8988T (cell line): ENCODE measurements at places on chromosomes 7 and 10.

- no peak for DNase-seq
Measured at GRCh38 chr10:13614530-13615332, 28.0 kb downstream of the PRPF18 start.

GRCh38 chr7:20388084-20388483, 57.4 kb downstream of the ITGB8 start:
- DNase-seq: no peak

- DNase-seq: no peak
Measured at GRCh38 chr7:45199506-45199905, 41.9 kb downstream of the RAMP3 start.

DNA sequence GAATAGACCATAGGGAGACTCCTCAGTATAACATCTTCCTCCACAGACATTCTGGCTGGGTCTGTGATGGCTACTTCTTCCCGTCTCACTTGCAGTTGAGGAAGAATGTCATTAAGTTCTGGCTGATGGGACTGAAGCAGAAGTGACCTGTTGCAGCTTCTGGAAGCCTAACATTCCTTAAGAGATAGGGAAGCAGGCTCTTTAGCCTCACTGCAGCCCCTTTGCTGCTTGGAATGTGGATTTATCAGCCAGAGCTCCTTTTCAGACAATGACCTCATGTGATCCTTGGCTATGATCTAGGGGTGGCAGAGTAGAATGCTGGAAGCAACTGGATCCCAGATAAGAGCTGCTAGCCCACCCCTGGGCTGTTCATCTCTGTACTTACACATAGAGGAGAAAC, 142.5 kb downstream of the RNF216 start:
- no peak for DNase-seq

- DNase-seq: no peak
Measured at GRCh38 chr10:3398825-3399646, 226.5 kb upstream of the PITRM1 start.
